Astrocyte (in vitro differentiated cells and primary cell): ENCODE measurements at places on chromosomes 16 and 17. TPM values are rescaled to one million over a fixed set of nuclear protein-coding genes. Genes with fewer than 3 reads are reported as not detected.
A peak's percentile ranks its signal among the peaks of the same experiment; 100 is the strongest.

- no peak for DNase-seq
Observed at GRCh38 chr17:34156741-34157589, 98.1 kb upstream of the CCL2 start.

DNA sequence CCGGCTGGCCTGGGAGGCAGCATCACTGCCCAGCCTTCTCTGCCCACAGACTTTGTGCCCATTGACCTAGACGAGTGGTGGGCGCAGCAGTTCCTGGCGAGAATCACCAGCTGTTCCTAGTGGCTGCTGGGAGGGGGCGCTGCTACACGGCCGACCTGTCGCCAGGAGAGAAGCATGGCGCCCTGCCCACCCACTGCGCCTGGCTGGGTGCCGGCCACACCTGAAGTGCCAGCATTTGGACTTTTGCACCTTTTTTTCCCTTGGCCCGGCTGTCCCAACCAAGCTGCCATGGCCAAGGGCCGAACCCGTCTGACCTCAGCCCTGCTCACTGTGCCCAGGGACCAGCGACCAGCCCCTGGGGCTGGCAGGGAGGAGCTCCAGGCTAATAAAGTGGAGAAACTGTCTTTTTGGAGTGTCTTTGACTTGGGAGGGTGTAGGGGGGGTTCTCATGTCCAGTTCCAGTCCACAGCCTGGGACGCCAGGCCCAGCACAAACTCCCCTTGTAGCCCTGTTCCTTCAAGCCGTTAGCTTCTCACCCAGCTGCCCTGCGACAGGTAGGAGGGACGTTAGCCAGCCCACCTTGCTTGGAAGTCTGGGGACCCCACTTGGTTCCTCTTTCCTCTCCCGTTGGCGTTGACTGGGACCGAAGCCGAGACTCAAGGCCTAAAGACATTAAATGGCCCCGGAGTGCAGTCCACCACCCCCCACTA is 939 bp upstream of the WDR90 start:
- DNase-seq = no peak

CBX1 gene
- total RNA-seq = 62.8 and 69.3 TPM in 2 replicates

TOX3 gene
- 1.9 and 2.3 TPM in 2 replicates for total RNA-seq

GRCh38 chr17:41962768-41963434 is 3.7 kb upstream of the CNP start:
- DNase-seq = peak; percentile 17

CCDC78 gene
- total RNA-seq = 2.1 and 4.7 TPM in 2 replicates
